ENCODE measurements at places on chromosomes 11 and 22.
A peak's percentile ranks its signal among the peaks of the same experiment; 100 is the strongest.

GRCh38 chr11:76186776-76187279, 19.5 kb downstream of the WNT11 start:
- no peak for DNase-seq

DNA sequence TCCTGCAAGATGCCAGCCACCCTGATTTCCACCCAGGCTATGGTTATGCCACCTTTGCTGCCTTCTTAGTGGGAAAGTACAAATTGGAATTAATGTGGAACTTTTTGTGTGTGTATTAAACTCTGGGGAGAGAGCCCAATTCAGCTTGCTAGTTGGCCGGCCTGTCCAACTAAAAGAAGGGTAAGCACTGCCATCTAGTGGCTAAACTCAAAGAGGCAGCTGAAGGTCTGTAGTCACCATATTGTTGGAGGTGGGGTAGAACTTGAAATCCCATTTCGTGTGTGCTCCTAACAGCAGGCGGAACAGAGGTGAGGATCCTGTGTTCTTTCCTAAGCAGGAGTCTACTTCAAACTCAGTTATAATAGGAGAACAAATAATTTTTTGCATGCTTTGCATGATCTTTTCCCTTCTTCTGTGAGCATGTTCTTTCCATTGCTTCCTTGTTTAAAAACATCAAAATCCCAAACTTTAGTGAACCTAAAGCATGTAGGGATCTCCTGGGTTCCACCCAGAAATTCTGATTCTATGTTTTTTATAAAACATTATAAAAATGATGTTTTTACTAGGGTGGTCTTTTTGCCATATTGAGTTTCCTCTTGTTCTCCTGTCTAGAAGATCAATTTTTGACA, 138.8 kb upstream of the SORL1-AS1 start:
- DNase-seq, result peak; percentile 23

DNA sequence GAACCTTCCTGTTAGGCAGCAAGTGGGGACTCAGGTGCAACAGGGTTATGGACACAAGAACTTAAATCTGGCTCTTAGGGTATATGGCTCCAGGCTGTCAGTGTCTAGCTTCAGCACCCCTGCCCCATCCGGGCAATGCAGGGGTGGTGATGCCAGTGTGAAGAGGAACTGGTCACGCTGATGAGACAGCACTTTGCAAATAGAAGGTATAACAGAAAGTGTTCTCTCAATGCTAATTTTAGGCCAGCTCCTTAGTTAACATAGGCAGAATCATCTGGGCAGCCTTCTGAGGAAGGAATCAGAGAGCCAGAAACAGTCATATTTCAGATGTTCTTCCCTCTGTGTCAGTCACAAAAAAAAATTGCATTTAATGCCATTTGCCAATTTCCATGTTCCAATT, 41.2 kb downstream of the SYT9 start:
- DNase-seq, result no peak

GRCh38 chr22:39277142-39277607, 32.4 kb upstream of the PDGFB start:
- DNase-seq, result no peak

DNA sequence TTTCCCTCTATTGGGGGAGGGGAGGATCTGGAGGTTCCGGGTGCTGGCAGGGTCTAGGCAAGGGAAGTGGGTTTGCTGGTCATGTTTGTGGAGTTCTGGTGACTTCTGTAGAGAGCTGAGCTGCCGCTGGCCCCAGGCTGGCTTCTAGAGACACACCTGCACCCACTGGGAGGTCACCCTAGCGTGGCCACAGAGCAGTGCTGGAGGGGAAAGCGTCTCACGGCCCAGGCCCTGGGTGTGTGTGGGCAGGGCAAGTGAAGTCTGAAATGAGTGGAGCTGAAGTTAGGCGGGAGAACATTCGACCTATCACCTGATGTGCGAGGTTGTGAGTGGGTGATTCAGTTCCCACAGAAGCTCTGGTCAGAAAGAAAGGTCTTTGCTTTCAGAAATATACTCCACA, 27.9 kb downstream of the SMIM38 start:
- DNase-seq, result no peak

DNA sequence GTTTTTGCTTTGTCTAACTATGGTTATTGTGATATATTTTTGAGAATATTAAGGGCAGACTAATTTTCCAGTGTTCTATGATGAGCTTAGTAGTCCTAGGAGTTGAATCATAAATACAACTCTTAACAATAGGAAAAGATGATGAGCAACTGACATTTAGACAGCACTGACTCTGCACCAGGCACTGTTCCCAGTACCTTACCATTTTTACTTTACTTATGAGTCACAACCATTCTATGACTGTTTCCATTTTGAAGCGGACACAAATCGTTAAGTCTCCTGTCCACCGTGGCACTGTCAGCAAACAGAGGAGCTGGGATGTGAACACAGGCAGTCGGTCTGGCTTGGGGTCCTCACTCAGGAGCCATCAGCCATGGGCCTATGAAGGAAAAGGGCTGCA, 3.4 kb upstream of the SCGB2A2 start:
- no peak for DNase-seq

GRCh38 chr11:126703662-126704061, 296.9 kb downstream of the KIRREL3 start:
- DNase-seq, result no peak

- no peak for DNase-seq
These were observed 17.2 kb upstream of the FCHSD2 start for GRCh38 chr11:73159297-73159696.

GRCh38 chr22:20235389-20235991, 32.6 kb downstream of the RTN4R start:
- DNase-seq, result no peak

DNA sequence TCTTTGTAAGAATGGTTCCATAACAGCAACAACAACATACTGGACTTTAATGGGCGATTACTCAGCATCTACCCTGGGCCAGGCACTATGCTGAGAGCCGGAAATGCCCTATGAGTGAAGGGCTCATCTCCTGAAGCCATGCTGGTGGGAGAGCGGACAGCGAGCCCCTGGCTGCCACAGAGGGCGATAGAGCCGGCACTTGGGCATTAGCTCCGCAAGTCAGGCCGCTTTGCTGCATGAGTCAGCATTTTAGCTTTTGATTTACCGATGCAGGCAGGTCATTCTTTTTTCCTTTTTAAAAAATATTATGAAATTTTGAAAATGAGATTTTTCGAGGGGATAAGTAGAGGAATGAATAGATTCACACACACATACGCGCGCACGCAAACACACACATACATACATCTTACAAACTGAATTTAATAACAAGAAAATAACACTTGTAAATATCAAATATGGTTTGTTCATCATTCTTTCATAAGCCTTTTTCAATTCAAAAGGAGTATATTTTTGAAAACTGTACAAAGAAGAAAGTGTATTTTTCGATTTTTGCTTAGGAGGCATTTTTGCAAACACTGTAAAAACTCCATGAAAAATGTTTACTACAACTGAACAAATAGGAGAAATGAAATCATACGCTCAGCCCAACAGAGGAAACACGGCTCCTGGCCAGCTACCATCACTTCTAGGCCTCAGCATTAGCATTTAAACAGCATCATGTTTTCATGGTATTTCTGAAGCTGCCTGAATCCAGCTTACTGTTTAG, 667.3 kb downstream of the OPCML start:
- no peak for DNase-seq

DNA sequence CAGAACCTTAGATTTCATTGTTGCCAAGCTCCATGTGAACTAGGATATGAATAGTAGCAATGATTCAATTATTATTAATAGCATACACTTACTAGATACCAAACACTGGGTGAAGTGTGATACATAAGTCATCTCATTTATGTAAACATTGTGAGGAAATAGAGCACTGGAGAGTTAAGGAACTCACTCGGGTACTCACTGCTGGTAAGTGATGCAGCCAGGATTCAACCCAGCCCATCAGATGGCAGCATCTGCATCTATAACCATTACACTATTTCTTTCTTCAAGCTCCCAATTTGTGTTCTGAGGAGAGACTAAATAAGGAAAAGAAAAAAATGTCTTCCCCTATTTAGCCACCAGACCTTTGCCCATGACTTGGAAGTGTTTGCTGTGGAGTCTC, 10.2 kb upstream of the ALG8 start:
- no peak for DNase-seq

GRCh38 chr11:94557992-94558391, 9.2 kb upstream of the PIWIL4 start:
- DNase-seq, result no peak

- no peak for DNase-seq
These were observed 207.5 kb downstream of the TBC1D22A start for GRCh38 chr22:46969961-46970360.

DNA sequence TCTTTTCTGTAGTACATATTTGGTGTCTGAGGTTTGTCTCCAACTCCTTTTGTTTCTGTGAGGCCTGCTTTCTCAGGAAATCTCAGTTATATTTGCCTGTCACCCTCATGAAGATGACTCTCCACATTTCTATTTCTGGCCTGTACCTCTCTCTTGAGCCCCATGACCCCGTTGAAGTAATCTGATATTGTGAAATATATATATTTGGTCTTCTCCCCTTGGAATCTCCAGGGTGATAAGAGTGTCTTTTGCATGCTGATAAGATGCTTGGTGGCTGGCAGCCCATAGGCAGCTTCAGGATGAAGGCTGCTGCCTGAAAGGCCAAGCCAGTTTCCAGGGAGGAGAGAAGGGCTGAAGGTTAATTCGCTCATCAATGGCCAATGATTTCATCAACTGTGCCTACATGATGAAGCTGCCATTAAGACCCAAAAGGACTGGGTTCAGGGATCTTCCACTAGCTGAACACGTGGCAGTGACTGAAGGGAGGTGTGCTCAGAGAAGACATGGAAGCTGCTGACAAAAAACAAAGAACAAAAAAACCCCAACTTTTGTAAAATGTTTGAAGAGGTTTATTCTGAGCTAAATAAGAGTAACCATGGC, 67.4 kb downstream of the MICAL2 start:
- no peak for DNase-seq

DNA sequence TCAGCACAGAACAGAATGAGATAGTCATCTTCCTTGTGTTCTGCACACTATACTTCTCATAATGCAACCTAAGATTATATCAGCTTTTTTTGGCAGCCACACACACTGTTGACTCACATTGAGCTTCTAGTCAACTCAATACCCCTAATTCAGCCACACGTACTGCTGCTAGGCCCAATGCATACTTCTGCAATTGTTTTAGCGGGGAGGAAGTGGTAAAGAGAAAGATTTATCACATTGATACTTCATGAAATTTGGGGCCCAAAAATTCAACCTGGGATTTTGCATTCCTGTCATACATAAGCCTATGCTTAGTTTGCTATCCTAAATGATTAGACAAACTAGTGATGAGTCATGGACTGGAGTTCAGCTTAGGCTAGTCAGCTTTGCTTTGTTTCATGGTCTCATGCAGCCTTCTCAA, 8.6 kb upstream of the UPB1 start:
- no peak for DNase-seq
